Stimulated activated CD8-positive, alpha-beta memory T cell treated with anti-CD3 and anti-CD28 coated beads, Interleukin-7, amount 100 ng/mL, for 1 hour (primary cell): ENCODE measurements at places on chromosomes 5 and 9.

- no peak for DNase-seq
These were observed at the start of gene NTRK2 for GRCh38 chr9:84669288-84670137. Gene NTRK2, plus strand, starts transcription at chr9:84669729. Its CDS starts 1,020 bp downstream, at chr9:84670749.

- no peak for DNase-seq
These were observed 796.6 kb downstream of the TLE1 start for GRCh38 chr9:80892703-80893102.

DNA sequence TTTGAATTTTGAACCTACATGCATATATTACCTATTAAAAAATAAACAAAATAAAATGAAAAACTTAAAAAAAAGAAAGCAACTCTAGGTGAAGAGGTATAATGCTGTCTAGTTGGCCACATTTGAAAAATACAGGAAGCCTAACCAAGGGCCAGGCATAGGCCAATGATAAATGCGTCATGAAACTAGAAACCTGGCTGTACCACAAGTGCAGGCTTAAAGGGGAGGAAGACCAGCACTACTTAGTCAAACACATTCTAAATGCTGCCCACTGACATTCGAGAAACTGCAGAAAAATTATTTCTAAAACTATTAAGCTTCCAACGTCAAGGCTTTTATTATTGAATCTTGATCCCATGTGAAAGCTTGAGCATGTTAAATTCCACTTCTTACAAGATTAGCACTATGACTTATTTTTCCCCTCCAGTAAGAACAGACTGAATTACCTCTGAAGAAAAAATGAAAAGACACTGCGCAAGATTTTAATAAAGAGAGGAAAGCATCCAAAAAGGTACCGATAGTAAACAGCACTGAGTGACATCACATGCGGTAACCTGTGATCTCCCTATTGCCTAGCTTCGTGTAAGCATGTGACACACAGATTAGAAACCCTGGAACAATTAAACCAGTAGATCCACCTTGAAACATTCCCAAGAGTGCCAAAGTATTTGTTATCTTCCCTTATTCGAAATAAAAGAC lies 16.2 kb downstream of the CDC14B start:
- DNase-seq, result no peak

- DNase-seq, result no peak
These were observed 18.8 kb downstream of the UGCG start for GRCh38 chr9:111915425-111915758.

DNA sequence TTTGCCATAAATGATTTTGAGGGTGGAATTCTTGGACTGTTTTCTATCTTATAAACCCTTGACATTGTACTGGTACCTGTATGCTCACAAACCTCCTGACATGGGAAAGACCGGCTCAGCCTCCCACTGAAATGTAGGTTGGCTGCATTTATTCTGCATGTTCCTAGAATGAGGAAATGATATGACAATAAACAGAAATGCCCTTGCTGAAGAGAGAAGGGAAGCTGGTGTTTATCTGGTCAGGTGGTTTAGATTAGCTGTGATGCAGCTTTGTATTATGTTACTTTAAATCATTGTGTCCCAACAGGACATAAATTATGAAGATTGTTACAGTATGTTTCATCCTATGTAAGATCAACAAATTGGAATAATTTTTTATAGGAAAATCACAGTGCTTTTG lies 23.1 kb upstream of the CATSPER3 start:
- DNase-seq, result no peak

DNA sequence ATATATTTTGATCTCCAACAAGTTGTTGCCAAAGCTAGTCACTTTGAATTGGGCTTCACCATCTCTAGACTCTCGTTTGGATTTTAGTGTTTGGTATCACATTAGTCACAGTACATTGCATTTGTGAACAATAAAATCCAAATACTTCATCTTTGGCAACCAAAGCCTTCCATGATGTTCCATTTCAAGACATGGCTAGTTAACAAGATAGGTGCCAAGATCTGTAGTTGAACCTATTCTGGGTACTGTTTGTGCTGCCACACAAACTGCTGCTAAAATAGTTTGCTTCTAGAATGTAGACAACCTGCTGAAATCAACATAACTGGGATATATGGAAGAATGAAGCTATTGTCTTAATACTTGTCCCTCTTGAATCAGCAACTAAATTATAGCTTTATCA lies 207.5 kb downstream of the LRRC70 start:
- DNase-seq, result no peak
